ENCODE measurements at places on chromosomes 11 and 22.

DNA sequence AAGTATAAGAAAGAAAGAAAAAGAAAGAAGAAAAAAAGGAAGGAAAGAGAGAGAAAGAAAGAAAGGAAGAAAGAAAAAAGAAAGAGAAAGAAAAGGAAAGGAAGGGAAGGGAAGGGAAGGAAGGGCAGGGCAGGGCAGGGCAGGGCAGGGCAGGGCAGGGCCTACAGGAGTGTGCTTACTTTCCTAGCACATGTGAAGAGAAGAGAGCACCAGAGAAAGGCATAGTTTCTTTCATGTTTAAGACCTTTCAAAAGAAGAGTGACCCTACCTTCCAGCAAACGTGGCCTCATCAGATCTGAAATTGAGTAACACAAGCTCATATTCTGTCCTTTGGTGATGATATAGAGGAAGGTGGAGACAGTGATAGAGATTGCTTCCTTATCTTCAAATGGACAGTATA is 899.3 kb upstream of the RAG2 start:
- no peak for DNase-seq

- DNase-seq, result no peak
Observed at GRCh38 chr11:6410695-6411430, 8.0 kb downstream of the APBB1 start.

- DNase-seq, result no peak
Observed at GRCh38 chr11:14362611-14363010, 3.6 kb upstream of the RRAS2 start.

GRCh38 chr11:57588046-57588710 is 9.3 kb upstream of the SERPING1 start:
- DNase-seq, result no peak

GRCh38 chr11:70092959-70093715 is 15.0 kb downstream of the ANO1 start:
- DNase-seq, result no peak

- no peak for DNase-seq
Observed at GRCh38 chr11:65854161-65854592, 3.8 kb downstream of the CFL1 start.

- DNase-seq, result no peak
Observed at GRCh38 chr11:120186456-120186773, 24.4 kb upstream of the OAF start.

GRCh38 chr11:134464196-134464595 is 52.2 kb upstream of the B3GAT1 start:
- DNase-seq, result no peak

GRCh38 chr22:44893731-44894080 is 116.1 kb downstream of the PHF21B start:
- DNase-seq, result no peak

GRCh38 chr11:9664276-9665171 is 647 bp downstream of the SWAP70 start:
- peak; percentile 34 for DNase-seq

- DNase-seq, result no peak
Observed at GRCh38 chr22:31488346-31488883, 1.2 kb downstream of the EIF4ENIF1 start.

- DNase-seq, result no peak
Observed at GRCh38 chr11:73980001-73980961, 2.4 kb downstream of the UCP2 start.

- no peak for DNase-seq
Observed at GRCh38 chr11:92495107-92495793, 270.6 kb downstream of the FAT3 start.

GRCh38 chr11:71240865-71241691 is 11.3 kb downstream of the SHANK2 start:
- DNase-seq, result no peak

DNA sequence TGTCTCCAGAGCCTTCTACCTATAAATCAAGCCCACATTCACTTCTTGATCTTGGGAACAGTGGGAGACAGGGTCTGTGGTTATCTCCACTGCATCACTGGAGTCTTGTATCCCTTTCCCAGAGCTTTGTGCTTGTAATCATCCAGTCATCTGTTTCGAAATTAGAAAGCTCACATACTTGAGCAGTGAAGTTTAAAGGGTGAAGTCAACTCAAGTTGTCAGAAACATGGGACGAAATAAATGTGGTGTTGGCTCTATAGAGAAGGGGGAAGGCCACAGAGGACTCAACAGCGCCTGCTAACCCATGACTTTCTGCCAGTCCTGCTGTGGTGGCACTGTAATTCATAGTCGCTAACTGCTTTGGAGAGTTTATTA is 197.5 kb downstream of the DBX1 start:
- DNase-seq, result no peak

DNA sequence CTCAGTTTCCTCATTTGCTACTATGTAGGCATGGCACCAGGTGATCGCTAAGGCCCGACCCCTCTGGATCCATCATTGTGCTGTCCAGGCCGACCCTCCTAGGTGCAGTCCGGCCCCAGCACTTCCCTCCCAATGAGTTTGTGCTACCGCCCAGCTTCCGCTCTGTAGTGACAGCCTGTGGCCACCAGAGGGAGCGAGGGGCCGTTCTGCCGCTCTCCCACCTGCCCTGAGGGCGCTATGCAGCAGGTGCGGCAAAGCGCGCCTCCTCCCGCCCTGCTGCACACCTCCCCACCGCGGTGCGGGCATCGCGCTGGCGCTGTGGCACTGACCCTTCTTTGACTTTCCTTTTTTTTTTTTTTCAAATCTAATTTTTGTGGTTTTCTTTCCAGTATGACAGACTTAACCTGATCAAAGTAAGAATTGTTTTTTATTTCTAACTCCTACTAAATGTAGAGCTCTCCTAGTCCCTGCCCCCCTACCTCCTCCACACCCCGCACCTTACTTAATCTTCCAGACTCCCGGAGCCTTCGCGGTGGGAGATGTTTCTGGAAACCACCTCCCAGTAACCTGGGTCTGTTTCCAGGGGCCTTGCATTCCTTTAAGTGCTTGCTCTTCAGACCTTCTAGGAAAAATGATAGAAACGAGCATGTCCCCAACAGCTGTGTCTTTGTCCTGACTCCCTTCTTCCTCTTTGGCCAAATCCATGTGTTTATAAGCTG is 73.7 kb downstream of the SCN3B start:
- DNase-seq, result peak; percentile 37

All from HAP-1 (cell line).